ENCODE measurements at places on chromosomes 5 and 9. TPM values are rescaled to one million over a fixed set of nuclear protein-coding genes. Genes with fewer than 3 reads are reported as not detected.

The BAG1 gene
- 58.0 TPM for total RNA-seq

The PCDHA6 gene
- not detected for total RNA-seq

The HBEGF gene
- total RNA-seq, result 4.2 TPM

The AQP7 gene
- total RNA-seq, result 0.25 TPM

Data from CD4-positive, alpha-beta T cell (primary cell).